ENCODE measurements at places on chromosomes 13 and 19. TPM values are rescaled to one million over a fixed set of nuclear protein-coding genes. Genes with fewer than 3 reads are reported as not detected.
A peak's percentile ranks its signal among the peaks of the same experiment; 100 is the strongest.

- DNase-seq, result no peak
Measured at GRCh38 chr13:92197669-92198068, 799.2 kb downstream of the GPC5 start.

DNA sequence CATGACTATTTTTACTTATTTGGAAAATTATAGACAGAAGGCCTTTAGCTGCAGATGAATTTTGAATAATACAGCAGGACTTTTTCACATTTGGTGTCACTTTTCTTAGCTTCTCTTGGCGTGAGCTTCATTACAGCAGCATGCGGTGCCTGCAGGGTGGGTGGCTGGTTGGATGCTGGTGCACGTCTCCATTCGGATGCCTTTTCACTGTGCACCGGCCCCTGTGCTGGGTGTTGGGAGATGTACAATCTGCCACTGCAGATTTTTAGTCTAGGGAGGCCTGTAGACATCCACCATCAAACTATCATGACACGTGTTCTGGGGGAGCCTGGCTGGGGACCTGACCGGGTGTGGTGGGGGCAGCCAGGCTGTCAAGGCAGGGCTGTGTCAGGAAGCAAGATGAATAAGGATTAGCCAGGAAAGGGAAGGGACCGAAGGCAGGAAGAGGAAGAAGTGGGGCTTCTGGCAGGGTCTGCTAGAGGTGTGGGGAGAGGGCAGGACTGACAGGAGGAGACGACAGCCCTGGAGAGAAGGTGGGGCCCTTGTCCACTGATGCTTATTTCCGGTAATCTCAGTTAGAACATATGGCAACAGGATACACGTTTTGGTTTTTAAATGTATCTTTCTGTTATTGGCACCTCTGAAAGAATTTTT lies 88.8 kb downstream of the ARHGEF7 start:
- DNase-seq, result no peak

DNA sequence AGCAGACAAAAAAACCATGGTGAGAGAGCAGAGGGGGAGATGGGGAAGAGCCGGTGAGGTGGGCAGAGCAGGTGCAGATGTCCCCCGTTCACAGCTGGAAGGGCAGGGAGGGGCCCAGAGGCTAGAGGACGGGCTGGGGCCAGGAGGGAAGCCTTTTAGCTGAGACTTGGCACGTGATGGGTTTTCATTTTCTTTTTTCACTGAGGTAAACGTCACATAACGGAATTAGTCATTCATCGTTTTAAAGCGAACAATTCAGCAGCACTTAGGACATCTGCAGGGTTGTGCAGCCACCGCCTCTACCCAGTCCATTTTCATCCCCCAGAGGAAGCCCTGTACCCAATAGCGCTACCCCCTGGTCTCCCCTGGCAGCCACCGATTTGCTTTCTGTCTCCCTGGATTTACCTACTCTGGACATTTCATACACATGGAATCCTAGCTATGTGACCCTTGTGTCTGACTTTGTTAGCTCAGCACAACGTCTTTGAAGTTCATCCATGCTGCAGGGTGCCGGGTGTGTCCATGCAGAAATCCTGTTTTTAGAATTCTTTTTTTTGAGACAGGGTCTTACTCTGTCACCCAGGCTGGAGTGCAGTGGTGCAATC lies 16.0 kb upstream of the EMC10 start:
- DNase-seq, result peak; percentile 37

GRCh38 chr13:45575146-45575829 lies 40.3 kb downstream of the ERICH6B start:
- DNase-seq, result no peak

- DNase-seq, result no peak
Measured at GRCh38 chr19:1773184-1773583, 19.9 kb downstream of the ONECUT3 start.

PRR22 gene
- 4.7 TPM for total RNA-seq

PTGER1 gene
- 0.39 TPM for total RNA-seq
